ENCODE measurements at places on chromosomes 7 and 10.

GRCh38 chr10:49325916-49326783 is 27.2 kb downstream of the C10orf71 start:
- no peak for DNase-seq

DNA sequence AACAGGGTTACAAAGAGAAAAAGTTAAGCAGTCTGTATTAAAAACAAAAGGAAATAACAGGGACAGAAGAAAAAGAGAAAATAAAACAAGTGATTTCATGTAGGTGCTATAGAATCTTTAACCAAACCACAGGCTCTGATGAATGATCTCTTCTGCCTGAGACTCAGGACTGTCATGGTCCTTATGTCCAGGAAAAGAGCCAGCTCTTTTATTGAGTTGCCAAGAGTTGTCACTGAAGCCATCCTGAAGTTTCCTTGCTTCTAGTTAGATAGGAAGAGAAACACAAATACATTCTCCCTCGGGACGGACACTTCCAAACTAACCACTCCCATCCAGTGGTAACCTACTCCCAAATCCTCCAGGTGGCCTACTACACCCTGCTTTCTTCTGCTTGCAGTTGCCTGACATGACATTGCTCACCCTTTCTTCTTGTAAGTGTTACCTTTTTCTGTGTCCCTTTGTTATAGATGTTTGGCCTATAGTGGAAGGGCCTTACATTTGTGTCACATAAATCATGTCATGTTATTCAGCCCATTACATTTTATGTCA is 346.7 kb downstream of the NRG3 start:
- no peak for DNase-seq

DNA sequence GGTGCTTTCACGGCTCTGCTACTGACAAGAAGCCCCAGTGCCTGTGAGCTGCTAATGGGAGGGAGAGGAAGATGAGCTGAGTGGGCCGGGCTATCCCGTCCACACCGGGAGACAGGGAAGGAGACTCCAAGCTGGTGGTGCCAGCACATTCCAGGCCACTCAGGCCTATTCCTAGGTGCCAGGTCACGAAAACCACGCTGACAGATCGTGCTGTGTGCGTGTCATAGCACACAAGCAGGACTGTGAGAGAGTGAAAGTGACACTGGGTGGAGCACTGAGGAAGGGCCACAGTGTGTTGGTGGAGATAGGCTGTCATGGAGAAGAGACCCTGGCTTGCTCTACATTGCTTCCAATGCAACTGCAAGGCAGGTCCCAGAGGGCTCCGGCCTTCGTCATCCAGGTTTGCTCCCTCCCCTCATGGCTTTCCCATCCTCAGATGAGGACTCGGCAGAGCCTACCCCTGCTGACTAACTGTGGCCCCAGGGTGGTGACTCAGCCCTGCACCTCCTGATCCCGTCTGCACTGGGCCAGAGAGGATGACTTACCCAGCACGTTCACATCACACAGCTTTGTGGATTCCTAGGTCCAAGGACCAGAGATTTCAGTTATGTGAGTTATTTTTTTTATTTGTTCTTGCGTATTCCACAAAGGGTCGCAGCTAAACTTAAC is 167.3 kb downstream of the EGFR start:
- DNase-seq: no peak

DNA sequence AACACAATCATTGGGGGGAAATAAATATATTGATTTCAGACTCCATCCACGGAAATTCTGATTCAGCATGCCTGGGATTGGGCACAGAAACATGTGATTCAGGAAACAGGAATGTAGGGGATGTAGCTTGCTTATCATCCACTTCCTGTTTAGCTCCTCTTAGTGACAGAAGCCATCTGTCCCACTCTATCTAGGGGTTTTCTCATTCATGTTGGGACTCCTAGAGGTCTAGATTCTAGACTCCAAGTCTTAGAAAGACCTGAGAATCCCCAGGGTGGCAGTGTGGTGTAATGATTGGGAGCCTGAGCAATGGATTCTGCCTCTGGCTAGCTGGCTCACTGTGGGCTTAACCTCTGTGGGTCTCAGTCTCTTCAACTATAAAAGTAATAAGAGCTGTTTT is 67.9 kb downstream of the CDK1 start:
- no peak for DNase-seq

- no peak for DNase-seq
Measured at GRCh38 chr7:138137423-138138171, 61.3 kb downstream of the AKR1D1 start.

- no peak for DNase-seq
Measured at GRCh38 chr7:79245623-79246249, 207.7 kb downstream of the MAGI2 start.

- peak; percentile 88 for DNase-seq
Measured at GRCh38 chr10:93445097-93445960, 36.8 kb downstream of the MYOF start.

DNA sequence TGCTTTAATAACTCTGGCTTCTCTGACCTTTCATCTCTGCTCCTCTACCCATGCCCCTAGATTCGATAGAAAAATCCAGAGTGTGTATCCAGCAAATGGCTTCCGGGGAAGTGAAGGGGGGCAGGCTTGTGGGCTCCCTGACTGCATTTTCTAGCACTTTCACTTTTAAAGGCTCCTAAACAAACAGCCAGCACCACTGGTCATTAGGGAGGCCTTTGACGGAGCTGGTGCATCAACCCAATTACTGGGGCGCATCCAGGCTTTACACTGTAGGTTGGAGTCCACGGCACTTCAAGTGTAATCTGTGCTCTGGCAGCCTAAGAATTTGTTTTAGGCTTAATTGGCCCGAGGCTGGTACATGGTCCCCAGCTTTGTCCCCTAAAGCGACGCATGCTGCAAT is 291.9 kb downstream of the GFRA1 start:
- peak; percentile 24 for DNase-seq

Measured in NCI-H1092 treated with DMSO at 0.1 percent for 48 hours (cell line).